ENCODE measurements at places on chromosomes 16 and 17.
A peak's percentile ranks its signal among the peaks of the same experiment; 100 is the strongest.

GRCh38 chr17:80296221-80296620, 35.6 kb downstream of the RNF213 start:
- no peak for DNase-seq

- no peak for DNase-seq
Measured at GRCh38 chr17:31467502-31468256, 76.2 kb downstream of the RAB11FIP4 start.

DNA sequence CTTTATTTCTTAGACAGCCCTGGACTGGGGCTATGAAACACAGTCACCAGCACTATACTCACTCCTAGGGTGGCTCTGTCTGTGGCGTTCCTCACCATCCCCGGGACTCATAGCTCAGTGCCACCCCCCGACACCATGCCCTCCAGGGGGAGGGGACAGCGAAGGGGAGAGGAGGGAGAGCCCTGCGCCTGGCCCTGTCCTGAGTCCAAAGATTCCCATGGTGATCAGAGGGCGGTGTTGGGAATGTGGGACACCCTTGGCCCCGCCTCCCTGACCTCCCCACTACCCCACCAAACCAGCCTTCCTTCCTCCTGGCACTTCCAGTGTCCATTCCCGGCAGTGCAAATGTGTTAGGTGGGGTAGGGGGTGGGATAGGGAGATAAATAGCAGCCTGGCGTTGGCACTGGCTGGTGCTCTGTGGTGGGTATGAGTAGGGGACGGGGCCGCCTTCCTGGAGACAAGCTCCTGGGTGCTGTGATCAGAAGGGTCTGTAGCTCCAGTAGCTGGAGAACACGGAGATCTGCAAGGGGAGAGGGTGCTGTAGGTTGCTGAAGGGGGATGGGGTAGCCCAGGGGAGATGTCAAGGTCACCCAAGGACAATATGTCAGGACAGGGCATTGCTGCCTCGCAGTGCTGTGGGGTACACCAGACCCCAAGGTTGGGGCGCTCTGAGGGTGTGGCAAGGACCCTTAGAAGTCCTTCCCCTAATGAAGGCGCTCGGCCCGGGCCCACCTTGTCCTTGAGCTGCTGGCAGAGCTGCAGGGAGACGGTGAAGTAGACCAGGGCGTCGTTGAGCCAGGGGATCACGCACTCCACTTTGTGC, 2.0 kb downstream of the SMIM22 start:
- no peak for DNase-seq

- DNase-seq, result no peak
Measured at GRCh38 chr16:56332464-56333079, 92.8 kb downstream of the AMFR start.

GRCh38 chr17:68365469-68365868, 74.2 kb downstream of the ARSG start:
- DNase-seq, result no peak

- DNase-seq, result no peak
Measured at GRCh38 chr17:66468241-66469087, 166.1 kb downstream of the PRKCA start.

DNA sequence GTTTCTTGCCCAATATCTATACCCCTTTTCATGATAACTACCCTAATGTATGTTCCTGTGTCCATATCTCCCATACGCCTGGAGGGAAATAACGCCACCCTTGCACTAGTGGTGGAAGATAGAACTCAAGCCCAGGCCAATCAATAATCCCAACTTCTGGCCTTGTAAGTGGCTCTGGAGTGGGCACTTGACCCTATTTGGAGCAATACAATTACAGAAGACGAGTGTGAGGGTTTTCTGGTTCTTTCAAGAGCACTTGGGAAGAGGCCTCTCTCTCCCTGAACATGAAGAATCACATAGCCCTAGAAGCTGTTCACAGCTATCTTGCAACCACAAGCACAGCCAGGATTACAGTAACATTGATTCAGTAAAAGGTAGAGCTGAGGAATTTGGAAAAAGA, 217.9 kb downstream of the RAB11FIP4 start:
- DNase-seq, result no peak

DNA sequence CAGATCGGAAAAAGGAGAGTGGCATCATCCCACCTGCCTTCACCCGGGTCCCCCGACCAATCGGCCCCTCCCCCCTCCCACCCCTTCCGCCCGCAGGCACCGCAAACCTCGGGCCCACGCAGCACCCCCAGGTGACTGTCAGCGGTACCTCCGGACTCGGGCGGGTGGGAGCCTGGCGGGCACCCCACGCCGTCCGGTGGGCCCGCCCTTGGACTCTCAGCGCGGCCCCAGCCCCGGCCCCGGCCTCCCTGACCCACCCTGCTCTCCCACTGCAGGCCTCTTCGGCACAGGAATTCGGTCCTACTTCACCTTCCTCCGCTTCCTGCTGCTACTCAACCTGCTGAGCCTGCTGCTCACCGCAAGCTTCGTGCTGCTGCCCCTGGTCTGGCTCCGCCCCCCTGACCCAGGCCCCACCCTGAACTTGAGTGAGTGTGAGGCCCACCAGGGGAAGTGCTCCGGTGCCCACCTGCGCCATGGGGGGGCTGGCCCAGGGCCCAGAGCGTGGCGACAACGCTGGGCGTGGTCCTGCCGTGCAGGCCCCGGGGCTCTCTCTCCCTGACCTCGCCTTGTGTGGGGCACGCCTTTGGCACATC, 1.6 kb downstream of the TMC8 start:
- DNase-seq, result peak; percentile 74

DNA sequence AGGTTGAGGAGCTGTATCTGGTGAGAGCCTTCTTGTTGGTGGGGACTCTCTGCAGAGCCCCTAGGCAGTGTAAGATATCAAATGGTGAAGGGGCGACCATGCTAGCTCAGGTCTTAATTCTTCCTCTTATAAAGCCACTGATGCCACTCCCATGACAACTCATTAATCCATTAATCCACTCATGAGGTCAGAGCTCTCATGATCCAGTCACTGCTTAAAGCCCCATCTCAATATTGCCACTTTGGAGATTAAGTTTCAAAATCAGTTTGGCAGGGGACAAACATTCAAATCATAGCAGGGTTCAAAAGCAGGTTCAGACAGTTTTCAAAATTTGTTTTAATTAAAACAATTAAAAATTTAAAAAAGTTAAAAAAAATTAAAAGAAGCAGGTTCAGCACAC, 13.1 kb upstream of the SPECC1 start:
- no peak for DNase-seq

DNA sequence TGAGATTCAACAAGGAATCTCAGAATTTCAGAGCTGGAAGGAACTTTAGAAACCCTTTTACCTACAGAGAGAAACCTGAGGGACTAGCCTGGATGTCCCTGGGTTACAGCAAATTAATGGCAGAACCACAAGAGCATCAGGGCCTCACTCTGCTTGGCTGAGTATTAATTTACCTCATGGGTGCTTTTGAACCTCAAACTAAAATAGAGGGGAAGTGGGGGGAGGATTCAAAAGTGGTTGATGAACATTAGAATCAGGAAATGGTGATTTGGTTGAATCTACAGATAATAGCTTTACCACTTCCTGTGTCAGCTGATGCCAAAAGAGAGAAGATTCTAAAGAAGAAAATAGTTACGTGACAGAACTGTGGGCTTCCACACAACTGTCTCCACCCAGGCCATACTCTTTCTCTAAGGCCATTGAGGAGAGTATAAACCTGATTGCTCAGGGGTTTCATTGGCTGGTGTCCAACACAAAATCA, 11.3 kb upstream of the SKAP1 start:
- peak; percentile 80 for DNase-seq

GRCh38 chr16:8675183-8676159, 1.1 kb downstream of the ABAT start:
- DNase-seq, result peak; percentile 55

DNA sequence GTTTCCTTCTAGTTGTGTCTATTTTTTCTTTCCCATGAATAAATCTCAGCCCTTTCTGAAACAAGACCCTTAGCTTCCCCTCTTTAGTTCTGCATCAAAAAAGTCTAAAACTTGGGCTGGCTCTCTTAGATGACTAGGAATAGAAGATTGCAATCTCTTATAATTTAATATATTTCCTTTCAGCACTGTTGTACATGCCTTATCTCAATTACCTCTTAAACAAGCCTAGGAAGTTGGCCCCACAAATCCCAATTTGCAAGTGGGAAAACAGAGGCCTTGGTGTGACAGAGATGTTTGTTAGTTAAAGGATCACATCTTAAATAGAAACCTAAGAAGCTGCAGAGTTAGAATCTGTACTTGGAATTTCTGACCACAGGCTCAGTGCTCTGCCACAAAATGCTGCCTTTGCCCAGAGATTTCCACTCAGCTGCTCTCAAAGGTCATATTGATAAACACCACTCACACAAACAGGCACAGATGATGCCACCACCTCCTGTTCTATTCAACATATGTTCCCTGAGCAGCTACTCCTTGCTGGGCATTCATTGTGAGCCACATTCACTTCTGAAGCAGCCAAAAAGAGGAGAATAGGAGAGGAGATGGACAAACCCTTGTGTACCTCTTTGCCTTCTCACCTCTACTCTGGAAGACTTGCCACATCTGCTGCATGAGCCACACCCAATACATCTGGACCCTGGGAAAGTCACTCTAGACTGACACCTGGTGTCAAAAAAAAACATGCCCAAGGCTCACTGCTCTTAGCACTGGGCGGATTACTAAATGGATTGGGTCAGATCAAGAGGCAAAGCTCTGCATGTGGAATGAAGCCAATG, 5.5 kb downstream of the CCDC182 start:
- DNase-seq, result no peak

DNA sequence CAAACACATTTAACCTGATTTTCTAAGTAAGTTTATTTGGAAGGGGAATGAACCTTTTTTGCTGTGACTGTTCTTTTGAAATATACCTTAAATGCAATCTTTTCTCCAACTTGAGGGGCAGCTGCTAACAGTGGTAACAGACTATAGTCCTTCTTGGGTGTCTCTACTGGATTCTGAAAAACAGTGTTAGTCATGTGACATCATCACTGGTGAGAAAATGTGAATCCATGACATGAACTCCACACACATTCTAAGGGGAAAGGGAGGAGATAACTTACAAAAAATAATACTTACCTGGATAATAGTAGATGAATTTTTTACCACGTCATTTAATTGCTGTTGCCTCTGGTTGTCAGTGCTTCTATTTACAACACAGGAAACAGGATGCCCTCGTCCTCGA, 11.3 kb downstream of the COIL start:
- DNase-seq, result no peak

GRCh38 chr17:1860978-1861377, 31.2 kb downstream of the RPA1 start:
- DNase-seq, result no peak

- DNase-seq, result no peak
Measured at GRCh38 chr17:51263006-51263405, 2.7 kb downstream of the UTP18 start.

DNA sequence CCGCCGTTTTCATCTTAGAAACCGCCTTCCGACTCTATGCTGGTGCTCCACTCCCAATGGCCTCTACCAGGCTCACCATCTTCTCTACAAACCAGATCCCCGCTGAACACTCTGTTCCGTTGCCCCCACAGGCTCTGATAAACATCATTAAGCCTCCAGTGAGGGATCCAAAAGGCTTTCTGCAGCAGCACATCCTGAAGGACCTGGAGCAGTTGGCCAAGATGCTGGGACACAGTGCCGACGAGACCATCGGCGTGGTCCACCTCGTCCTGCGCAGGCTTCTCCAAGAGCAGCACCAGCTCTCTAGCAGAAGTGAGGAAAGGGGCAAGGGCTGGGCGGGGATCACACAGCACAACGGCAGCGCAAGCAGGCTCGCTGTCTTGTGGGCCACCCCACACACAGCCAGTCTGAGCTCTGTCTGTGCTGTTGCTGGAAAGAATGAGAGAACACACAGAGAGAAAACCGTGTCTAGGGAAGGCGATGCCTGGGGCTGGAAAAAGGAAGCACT, 33.5 kb upstream of the ENDOV start:
- DNase-seq, result no peak

- DNase-seq, result no peak
Measured at GRCh38 chr16:84024854-84025253, 17.7 kb downstream of the SLC38A8 start.

GRCh38 chr17:38970804-38971203, 3.6 kb upstream of the FBXO47 start:
- no peak for DNase-seq

DNA sequence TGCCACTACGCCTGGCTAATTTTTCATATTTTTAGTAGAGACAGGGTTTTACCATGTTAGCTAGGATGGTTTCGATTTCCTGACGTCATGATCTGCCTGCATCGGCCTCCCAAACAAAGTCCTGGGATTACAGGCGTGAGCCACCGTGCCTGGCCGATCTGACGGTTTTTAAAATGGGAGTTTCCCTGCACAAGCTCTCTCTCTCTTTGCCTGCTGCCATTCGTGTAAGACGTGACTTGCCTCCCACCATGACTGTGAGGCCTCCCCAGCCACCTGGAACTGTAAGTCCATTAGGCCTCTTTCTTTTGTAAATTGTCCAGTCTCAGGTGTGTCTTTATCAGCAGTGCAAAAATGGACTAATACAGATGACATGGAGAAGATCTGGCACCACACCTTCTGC, 4.7 kb upstream of the FLCN start:
- no peak for DNase-seq

DNA sequence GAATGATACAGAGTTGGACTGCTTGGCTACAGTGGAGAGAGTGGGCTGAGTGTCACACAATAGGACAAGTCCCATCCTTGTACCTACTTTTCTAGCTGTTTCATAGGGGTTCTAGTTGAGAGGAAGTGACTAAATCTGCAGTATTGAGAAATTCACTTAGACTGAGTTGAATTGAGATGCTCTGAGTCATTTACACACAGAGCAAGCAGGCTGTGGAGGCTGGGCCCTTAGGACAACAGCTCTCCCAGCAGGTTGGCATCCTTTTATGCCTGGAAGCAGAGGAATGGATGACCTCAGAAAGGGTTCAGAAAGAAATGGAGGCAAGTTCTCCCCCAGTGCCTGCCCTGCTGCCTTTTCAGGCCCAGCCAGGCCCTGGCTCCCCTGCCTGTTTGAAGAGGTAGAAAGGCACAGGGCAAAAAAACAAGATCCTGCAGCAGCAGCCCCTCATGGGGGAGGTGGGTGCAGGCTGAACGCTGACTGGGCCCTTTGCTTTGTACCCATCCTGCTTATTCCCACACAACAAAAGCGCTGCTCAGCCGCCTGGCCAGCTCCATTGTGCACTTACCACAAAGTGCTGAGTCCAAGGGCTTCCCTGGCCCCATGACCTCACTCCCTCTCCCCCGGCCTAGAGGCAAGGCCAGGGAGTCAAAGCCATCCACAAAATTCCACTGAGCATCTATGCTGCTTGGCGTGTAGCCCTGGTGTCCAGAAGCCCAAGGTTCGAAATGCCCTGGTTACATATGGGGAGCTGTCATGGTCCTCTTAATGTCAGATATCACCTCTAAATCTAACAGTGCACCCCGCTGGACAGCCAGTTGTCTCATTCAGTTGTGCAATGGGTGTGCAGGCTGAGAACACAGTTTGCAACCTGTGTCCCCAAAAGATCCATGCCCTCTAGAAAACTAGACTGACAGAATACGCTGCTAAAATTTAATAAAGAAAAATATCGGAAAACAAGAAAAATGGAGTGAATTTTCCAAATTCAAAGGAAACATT, 5.4 kb upstream of the CRYBA1 start:
- DNase-seq, result no peak

GRCh38 chr17:79043191-79043930, 19.4 kb downstream of the C1QTNF1 start:
- DNase-seq, result no peak

- no peak for DNase-seq
Measured at GRCh38 chr16:72875291-72876031, 172.5 kb downstream of the ZFHX3 start.

All from CD4-positive, alpha-beta T cell treated with Interleukin-6 at 100 ng/mL for 8 hours (primary cell).